Activated CD4-positive, alpha-beta T cell treated with anti-CD3 and anti-CD28 coated beads, Interleukin-2, amount 50 U/mL, for 48 hours (primary cell): ENCODE measurements at places on chromosomes 1 and 21.

- no peak for DNase-seq
Observed at GRCh38 chr1:29459620-29459945, 223.3 kb downstream of the PTPRU start.

DNA sequence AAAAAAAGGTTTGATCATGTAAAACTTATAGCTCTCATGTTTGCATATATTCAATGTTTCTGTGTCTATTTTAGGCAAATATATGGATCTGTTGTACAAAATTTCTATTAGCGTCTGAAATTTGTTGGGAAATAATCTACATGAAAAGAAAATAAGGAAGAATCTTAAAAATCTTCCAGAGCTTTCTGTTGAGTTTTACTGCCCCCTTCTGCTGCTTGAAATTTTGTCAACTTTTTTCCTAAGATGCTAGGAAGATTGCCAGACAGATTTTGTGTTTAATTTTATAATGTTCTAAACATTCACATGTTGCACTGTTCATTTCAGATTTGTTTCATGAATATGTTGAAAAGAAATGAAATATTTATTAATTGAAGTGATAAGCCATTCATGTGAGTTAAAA is 2.5 kb upstream of the PTGS2 start:
- no peak for DNase-seq

DNA sequence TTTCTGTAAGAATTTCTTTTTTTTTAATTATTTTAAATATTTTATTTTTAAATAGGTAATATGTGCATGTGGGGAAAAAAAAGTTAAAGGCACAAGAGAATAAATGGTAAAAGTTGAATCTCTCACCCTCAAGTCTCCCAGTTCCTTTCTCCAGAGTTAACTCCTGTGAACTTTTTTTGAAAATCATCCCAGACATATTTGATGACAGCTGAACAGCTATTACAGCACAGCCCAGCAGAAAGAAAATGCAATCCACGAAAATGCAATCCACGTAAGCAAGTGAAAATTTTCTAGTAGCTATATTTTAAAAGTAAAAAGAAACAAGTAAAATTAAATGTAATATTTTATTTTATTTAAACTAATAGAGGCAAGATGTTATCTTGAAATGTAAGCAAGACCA is 310.0 kb upstream of the RUNX1 start:
- DNase-seq, result no peak

- no peak for DNase-seq
Observed at GRCh38 chr1:58769809-58770320, 14.0 kb downstream of the JUN start.

GRCh38 chr1:116537040-116537831 is 33.6 kb downstream of the CD58 start:
- DNase-seq, result no peak

GRCh38 chr1:7886405-7886745 is 33.5 kb upstream of the UTS2 start:
- no peak for DNase-seq

- DNase-seq, result no peak
Observed at GRCh38 chr1:175042650-175043049, 19.4 kb upstream of the MRPS14 start.

DNA sequence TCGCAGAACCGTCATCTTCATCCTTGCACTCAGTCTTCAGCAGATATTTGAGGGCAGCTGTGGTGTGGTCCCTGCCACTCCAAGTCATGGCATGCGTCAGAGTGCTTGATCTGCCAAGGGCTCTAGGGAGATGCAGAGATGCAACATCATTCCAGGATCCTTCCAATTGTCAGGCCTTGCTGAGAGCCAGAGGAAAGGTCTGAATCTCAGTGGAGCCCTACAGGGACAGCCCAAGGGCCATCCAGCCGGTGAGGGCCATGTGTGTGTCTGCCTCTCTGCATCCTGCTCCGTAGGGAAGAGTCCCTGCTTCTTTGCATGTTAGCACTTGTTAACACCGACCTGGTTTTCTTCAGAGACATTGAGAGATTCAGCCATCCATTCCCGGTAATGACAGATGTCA is 17.6 kb downstream of the MAPKAPK2 start:
- DNase-seq, result no peak
